Aorta (tissue), 5 donors: ENCODE measurements at places on chromosomes 5 and 9.

DNA sequence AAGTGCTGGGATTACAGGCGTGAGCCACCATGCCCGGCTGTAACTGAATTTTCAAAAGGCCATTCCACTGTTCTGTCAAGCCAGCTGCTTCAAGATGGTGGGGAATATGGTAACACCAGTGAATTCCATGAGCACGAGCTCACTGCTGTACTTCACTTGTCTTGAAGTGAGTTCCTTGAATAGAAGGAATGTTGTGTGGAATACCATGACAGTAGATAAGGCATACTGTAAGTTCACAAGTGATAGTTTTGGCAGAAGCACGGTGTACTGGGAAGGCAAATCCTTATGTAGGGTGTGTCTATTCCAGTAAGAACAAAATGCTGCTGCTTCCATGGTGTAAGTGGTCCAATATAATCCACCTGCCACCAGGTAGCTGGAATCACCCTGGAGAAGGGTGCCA is 6.6 kb upstream of the PRXL2C start:
- DNase-seq = no peak

DNA sequence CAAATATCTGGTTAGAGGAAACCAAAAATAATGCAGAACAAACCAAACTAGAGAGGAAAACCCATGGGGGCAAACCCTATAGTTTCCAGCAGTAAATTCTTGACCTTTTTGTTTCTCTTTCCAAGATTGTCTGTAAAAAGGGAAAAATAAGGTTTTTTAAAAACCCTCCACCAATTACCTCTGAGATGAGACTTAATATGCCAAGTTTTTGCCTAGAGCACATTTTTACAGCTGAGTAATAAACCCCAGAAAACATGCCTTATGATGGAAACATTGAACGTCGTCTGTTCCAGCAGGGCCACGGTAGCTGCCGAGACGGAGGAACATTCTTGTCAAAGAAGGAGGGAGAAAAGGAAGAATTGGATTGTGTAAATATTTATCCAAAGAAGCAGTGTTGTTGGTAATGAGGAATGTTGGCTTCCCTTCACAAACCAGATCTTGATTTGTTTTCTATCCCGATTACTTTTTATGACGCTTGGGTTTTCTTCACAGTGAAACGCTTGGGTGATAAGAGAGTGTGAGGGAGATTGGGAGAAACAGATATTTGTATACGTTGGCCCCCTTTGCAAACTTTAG is 17.3 kb upstream of the MSX2 start:
- DNase-seq = no peak

DNA sequence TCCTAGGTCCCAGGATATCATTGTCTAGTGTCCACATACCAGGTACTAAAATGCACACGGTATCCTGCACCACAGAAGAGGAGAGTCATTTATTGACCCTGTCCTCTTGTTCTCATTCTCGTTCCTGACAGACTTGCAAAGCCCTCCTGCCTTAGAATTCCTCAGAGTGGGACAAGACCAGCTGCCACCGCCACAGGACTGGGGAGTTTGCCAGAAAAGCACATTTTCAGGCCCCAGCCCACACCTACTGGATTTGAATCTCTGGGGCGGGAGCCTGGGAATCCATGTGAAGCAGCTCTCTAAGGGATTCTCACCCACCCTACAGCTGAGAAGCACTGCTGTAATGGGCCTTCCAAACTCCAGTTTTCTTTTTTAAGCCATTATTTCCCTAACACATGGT is 68.0 kb upstream of the FANCC start:
- no peak for DNase-seq

DNA sequence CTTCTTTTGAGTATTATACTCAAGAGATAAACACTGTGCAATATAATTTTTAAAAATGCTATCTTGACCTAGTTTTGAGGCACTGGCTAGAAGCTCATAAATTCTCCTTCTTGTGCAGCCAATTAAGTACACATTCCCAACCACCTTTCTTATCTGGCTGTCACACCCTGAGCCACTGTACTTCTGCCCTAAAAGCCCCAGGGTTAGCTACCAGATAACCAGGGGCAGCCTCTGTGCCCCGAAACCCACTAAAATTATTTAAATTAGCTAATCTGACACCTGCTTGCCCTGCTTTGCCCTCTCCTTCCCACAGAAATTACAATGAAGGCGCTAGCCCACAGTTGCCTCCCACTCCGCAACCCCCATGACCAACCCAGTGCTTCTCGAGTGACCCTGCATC is 597.3 kb upstream of the TYRP1 start:
- DNase-seq = no peak

GRCh38 chr5:35822511-35822910 is 34.2 kb upstream of the IL7R start:
- no peak for DNase-seq

DNA sequence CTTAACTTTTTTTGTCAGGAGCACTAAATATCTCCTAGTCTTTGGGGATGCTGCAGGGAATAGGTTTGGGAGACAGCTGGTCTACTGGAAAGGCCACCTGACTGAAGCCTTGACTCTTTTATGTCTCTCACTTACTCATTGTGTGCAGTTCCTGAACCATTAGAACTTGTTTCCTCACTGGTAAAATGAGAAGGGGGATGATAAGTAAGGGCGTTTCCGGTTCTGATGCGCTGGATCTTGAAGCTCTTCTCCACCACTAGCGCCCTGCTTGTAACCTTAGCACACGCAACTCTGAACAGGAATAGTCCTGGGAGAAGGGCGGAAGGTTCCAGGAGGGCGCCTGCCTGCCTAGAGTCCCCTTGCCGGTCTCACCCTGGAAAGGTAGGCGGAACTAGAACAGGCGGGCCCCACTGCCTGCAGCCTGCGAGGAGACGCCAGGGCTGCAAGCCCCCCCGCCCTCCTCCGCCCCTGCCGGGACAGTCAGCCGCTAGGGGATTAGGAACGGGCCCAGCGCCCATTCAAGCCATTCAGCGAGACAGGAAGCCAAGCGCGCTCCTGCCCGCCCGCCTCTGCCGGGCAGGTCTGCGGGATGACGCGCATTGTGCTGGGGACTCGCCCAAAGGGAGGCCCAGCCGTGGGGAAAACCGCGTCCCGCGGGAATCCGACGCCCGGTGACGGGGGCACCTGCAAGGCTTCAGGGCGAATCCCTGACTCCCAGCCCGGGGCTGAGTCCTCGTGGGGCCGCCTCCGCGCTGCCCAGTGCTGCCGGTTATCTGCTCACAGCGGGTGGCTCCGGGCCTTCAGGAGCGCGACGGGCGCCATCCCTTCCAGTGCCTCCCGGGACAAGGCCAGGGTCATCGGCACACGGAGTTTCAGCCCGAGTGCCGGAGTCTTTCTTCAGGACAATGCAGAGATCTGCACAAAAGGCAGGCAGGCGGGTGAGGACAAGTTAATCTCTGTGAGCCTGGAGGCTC is 44.0 kb upstream of the XPA start:
- peak; percentile 90 for DNase-seq

DNA sequence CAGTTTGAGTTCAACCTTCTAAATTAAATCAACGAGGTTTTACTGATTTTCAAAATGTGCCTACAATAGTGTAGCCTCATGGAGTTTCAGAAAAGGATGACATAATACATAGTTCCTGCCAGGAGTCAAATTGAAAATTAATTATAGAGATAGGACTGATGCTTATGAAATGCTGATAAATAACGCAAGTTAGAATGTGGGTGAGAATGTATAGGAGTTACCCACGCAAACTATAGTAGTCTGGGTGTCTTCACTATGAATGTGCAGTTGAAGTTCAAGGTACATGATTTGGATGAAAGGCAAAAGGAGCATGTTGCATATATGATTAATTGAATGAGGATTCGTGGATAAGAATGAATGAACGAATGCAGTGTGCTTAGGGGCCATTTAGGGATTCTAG is 95.7 kb downstream of the SV2C start:
- no peak for DNase-seq
